ENCODE measurements at places on chromosomes 6 and 20.

DNA sequence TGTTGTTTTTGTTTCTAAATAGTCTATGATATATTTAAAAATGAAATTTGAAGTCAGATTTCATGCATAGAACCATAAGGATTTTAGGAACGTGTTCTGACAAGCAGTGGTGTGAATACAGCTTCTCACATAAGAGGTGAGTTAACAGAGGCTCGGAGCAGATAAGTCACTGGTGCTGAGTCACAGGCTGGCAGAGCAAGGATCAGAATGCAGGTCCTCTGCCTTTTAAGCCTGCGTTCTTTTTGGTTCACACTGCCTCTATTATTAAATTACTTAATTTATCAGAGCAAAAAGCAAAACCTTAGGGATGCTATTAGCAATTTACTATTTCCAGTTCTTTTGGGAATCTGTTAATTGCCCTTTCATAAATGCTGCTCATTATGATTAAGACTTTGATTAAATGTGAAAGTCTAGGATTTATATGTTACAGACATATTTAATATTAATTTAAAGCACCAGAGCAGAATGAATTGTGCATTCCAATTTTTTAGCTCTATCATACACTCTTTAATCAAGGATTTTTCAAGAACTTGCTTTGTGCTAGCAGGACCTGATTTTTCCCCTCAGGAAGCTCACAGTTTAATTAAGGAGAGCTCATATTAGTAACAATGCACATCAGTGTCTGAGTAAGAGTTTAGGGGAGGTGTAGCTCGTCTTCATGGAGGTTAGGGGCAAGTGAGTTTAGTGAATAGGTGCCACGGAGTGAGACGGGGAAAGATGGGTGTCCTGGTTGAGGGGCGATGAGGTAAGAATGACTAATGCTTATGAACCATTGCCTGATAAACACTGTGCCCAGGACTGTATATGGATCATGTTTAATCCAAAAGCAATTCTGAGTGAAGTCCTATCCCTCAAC, 212.7 kb upstream of the AGPAT4 start:
- DNase-seq = no peak

- no peak for DNase-seq
These were observed 61.6 kb downstream of the PHACTR3 start for GRCh38 chr20:59665656-59666555.

- no peak for DNase-seq
These were observed 109.5 kb downstream of the CLVS2 start for GRCh38 chr6:123105561-123105960.

GRCh38 chr6:22362361-22362760, 65.5 kb upstream of the PRL start:
- no peak for DNase-seq

GRCh38 chr6:42961020-42961470, 491 bp downstream of the GNMT start:
- no peak for DNase-seq

DNA sequence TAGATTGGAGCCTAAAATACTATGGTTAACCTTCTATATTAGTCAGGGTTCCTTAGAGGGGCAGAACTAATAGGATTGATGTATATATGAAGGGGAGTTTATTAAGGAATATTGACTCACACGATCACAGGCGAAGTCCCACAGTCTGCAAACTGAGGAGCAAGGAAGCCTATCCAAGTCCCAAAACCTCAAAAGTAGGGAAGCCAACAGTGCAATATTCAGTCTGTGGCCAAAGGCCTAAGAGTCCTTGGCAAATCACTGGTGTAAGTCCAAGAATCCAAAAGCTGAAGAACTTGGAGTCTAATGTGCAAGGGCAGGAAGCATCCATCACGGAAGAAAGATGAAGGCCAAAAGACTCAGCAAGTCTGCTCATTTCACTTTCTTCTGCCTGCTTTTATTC, 133.5 kb upstream of the ADGRF1 start:
- DNase-seq = no peak
